ENCODE measurements at places on chromosomes 1 and 21.

- no peak for DNase-seq
Observed at GRCh38 chr1:111323231-111323630, 32.6 kb downstream of the CHIA start.

DNA sequence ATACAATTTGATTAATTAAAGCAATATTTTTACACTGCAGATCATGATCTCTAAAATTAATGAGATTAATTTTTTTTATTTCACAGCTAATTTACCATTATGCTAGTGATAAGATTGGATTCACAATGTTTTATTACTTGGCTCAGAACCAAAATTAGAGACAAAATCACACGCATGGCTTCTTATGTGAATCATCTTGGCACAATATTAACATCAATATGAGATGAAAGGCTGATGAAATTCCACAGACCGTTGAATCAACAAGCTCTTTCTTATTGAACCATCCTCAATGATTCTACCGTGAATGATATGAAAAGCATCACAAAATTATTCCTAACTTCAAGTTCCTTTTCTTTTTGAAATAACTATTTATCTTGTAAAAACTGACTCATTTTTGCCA is 544.9 kb downstream of the KCNT2 start:
- DNase-seq, result no peak

GRCh38 chr1:212288615-212289014 is 3.4 kb downstream of the PPP2R5A start:
- DNase-seq, result no peak

GRCh38 chr1:229007701-229008100 is 263.2 kb upstream of the RAB4A start:
- DNase-seq, result no peak

- DNase-seq, result no peak
Observed at GRCh38 chr1:42157667-42158066, 4.5 kb downstream of the GUCA2B start.

DNA sequence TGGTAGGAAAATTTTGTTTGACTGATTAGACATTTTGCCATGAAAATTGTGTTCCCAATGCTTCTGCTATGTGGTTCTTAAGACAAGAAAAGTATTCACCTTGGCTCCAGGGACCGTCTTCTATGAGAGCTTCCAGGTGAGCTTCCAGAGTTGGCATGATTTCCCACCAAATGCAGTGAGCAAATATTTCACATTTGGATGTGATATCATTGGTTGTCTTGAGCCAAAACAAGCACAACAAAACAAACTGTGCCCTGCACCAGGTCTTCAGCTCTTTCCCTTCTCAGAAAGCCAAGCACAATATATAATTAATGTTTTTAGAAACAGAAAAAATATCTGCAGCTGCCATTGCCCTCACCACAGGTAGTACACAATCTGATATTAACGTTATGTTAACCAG is 1009.0 kb downstream of the PLA2G4A start:
- no peak for DNase-seq

- DNase-seq, result no peak
Observed at GRCh38 chr1:155485945-155486344, 76.7 kb downstream of the ASH1L start.

- peak; percentile 19 for DNase-seq
Observed at GRCh38 chr1:236759252-236759859, 35.7 kb upstream of the MTR start.

DNA sequence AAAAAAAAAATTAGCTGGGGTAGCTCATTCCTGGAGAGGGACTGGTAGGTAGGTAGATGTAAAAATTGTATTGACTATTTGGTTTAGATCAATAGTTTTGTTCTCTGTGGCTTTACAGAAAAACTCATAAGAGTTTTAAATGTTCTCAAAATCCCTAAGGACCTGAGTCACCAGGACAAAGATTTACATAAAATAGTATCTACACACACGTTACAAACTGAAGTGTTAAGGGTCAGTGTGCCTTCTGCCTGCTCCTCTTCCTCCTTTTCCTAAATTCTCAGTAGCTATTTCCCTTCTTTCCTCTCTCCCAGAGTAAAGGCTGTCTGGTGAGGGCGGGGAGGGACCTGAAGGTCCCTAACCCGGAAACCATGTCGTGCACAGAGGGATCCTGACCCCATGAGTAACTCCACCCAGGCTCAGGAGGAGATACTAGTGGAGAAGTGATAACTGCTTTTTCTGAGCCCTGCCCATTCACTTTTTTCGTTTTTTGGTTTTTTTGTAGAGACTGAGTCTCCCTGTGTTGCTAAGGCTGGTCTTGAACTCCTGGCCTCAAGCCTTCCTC is 8.1 kb downstream of the PLEKHM2 start:
- DNase-seq, result no peak

- DNase-seq, result no peak
Observed at GRCh38 chr1:170804419-170804818, 130.9 kb upstream of the MROH9 start.

DNA sequence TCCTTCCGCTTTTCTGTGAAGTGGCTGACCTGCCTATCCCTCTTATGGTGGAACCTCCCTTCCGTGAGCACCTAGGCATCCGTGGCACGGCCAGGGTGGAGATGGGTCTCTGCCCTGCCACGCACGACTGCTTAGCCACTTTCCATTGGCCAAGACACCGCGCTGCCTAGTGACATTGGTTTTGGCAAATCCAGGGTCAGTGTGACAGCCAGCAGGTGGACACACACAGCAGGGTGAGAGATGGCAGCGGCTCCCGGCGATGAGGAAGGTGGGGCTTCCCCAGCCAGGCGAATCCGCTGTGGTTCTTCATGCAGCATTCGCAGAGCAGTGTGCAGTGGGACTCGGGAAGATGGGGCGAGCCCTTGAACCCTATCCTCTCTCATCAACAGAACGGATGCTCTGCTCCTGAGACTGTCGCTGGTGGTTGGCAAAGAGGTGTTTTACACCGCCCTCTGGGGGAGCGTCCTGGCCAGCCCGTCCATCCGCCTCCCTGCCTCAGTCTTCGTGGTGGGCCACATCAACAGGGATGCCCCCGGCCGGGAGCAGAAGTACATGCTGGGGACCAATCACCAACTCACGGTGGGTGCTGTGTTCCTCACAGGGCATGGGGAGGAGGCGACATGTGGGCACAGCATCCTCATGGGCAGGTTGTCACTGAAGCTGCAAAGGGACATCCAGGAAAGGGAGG is 51.8 kb downstream of the DOP1B start:
- no peak for DNase-seq

- no peak for DNase-seq
Observed at GRCh38 chr1:109298666-109299557, 7.9 kb downstream of the MYBPHL start.

- DNase-seq, result no peak
Observed at GRCh38 chr1:11429935-11430334, 49.0 kb upstream of the DISP3 start.

- DNase-seq, result no peak
Observed at GRCh38 chr1:84571150-84571535, 3.1 kb downstream of the CTBS start.

GRCh38 chr1:184757891-184758290 is 3.2 kb upstream of the EDEM3 start:
- no peak for DNase-seq

DNA sequence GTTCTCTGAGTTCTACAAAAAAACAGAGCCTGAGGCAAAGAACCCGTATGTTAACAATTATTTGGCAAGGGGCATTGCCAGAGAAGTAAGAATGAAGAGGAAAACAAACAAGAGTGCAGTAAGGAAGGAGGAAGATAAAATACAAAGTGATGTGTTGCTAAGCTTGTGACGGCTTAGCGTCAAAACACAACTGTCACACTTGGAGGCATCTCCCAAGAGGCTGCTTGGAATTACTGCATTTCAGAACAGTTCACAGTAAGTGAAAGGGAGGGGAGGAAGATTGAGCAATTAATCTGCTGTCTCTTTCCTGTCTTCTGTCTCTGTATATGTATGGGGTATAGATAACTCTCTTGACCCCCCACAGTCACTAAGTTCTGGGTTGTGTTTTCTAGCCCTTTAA is 1017.0 kb upstream of the TMPRSS15 start:
- DNase-seq, result no peak

- DNase-seq, result no peak
Observed at GRCh38 chr1:115706587-115707425, 61.7 kb downstream of the CASQ2 start.

DNA sequence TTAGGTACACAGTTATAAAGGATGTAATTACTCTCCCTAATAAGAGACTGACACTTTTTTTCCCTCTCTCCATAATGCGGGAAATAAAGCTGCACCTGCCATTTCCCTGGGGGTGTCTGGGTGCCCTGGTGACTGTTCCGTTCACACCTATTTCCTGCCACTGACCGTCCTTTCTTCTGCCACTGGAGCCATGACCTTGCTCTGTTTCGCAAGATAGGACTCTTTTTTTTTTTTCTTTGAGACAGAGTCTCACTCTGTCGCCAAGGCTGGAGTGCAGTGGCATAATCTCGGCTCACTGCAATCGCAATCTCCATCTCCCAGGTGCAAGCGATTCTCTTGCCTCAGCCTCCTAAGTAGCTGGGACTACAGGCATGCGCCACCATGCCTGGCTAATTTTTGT is 66.1 kb upstream of the SERBP1 start:
- DNase-seq, result no peak

- no peak for DNase-seq
Observed at GRCh38 chr1:225577241-225577640, 75.7 kb downstream of the ENAH start.

DNA sequence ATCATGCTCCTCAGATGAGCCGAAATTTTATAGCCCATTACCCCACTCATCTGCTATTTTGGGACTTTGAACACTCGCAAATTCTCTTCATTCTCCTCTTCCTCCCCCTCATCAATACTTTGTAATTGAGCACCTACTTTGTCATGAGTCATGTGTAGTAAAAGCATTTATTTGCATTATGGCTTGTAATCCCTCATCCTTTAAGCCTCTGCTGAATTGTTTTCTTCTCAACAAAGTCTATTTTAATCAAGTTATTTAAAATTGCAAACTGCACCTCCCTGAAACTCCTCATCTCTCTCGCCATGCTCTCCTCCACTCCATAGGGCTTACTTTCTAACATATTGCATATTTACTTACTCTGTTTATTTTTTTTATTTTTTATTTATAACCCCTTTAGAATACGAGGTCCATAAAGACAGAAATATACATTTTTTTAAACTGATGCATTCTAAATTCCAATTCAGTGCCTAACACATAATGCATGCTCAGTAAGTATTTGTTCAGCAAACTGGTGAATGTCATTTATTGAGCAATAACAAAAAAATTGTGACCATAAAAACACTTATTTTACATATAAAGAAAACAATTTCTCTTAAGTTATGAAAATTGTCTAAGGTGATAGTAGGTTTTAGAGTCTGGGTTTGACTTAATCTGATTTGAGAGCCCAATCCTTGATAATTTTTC is 161.7 kb downstream of the FASLG start:
- no peak for DNase-seq

DNA sequence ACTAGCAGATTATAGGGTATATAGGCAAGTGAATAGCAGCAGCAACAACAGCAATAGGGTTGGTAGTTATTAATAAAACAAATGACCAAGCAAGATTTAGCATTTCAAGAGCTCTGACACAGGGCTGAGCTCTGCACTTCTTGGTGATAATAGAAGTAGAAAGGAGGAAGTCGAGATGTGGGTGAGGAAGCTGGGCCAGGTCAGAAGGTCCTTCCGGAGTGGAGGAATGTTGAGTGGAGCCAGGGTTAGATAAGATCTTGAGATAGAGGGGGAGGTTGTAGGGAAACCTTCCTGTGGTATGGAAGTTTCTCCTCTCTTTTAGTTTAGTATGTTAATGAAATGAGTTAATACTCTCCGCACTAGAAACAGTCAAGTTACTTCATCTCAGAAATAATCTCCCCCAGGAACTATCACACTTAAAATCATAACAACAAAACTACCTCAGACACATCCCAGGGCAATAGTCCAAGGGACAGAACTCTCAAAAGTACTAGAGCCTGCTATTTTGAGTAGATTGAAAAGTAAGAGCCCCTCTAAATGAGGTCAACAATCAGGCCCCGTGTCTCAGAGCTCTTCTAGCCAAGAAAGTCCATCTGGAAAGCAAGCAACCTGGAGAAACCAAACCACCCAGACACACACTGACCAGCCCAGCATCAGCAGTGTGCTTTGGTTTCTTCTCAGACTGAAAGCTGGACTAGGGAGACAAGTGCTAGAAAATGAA is 45.4 kb upstream of the ATP1B1 start:
- DNase-seq, result no peak

DNA sequence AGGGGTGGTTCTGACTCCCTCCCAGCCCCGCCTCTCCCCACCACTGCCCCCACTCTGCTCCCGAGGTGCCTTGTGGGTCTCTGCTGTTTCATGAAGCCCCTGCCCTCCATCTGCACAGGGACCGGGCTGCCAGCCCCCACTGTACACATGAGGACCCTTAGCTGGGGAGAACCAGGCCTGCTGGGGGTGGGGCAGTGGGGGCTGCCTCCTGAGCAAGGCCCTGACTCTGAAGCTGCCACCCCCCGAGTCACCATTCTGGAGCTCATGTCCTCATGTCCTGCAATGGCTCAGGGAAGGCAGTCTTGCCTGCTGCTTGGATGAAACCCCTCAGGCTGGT is 8.4 kb downstream of the HES3 start:
- no peak for DNase-seq

- no peak for DNase-seq
Observed at GRCh38 chr1:178727014-178727895, 2.2 kb downstream of the RALGPS2 start.

GRCh38 chr1:153527683-153528040 is 8.1 kb downstream of the S100A6 start:
- no peak for DNase-seq

DNA sequence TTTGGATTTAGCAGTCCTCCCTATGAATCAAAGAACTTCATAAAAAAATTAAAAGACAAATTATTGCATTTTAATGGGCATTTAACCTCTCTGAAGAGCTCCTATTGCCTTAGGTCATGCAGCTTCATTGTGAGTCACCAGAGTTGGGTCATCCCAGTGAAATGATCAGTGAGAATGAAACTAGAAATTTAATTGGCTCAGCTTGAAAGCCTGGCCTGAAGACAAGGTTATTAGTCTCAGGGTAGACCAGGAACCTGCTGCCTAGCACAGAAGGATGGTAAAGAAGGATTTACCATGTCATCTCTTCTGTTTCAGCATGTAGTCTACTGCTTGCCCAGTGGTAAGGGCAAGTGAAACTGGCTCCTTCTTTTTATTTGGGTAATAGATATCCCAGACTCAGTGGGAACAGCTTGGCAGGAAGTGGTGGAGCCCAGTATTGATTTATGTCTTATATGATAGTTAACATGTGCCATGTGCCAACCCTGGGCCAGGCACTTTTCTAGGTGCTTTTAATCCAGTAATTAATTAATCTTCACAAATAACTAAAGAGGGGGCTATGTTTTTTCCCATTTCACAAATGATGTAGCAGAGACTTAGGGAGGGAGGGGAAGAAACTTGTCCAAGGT is 23.6 kb downstream of the LAMC2 start:
- DNase-seq, result no peak

- DNase-seq, result no peak
Observed at GRCh38 chr1:40224040-40224439, 23.7 kb upstream of the TMCO2 start.

- DNase-seq, result no peak
Observed at GRCh38 chr21:45695086-45695485, 51.6 kb downstream of the PCBP3 start.
